Foreskin fibroblast (primary cell): ENCODE measurements at places on chromosomes 7 and 10.

DNA sequence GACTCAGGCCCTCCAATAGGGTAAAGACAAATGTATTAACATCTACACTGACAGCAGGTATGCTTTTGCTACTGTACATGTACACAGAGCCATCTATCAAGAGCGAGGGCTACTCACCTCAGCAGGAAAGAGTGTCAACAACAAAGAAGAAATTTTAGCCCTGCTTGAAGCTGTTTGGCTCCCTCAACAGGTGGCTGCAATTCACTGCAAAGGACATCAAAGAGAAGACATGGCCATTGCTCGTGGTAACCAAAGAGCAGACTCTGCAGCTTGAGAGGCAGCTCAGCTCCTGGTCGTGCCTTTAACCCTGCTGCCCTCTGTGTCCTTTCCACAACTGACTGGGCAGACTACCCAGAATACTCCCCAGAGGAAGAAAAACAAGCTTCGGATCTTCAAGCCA lies 5.1 kb downstream of the AKR1B15 start:
- DNase-seq, result no peak

DNA sequence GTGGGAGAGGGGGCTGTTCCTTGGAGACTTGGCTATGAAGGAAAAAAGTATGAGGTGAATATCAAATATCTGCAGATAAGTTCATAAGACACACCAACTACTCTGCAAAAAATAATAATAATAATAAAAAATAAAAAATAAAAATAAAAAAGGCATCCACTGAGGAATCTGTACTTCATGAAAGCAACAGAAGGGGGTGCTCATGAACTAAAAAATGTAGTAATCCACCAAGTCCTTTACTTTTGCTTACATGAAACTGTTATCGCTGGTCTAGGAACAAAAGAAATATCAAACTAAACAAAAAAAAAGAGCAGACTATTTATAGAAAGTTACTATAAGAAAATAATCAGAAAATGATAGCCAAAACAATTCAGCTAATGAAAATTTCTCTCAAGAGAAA lies 579.0 kb downstream of the PHTF2 start:
- DNase-seq, result no peak

- DNase-seq, result no peak
Observed at GRCh38 chr7:8179486-8179885, 82.5 kb downstream of the ICA1 start.

DNA sequence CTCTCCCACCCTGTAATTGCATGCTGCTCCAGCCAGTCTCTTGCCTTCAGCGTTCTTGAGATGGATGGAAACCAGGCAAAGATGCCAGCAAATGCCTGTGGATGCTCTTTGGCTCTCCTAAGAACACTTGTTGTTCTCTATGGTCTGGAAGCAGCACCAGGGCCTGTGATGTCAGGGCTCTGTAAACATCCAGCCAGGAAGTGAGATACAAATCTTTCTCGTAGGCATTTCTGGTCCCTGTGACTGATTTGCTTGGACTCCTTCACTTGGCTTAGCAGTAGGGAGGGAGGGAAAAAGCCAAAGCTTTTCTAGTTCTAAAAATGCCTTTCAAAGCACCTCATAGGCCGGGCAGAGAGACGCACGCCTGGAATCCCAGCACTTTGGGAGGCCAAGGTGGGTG lies 201.3 kb downstream of the REEP3 start:
- DNase-seq, result peak; percentile 65

DNA sequence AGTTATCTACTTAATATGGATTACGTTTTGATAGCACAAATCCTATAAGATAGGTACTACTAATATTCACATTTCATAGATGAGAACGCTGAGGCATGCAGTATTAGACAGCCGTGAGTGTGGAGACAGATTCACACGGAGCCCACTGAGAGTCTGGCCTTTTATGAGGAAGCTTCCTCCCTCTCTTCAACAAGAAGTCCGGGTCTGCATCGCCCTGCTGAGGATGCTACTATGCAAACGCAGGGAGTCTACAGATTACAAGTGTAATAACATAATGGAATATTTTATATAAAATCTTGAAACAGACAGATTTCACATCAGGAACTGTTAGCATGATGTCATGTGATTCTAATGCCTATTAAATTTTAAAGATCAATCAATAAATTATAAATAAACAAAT lies 255.9 kb upstream of the GLI3 start:
- DNase-seq, result no peak

GRCh38 chr7:103795787-103796186 lies 193.7 kb downstream of the RELN start:
- no peak for DNase-seq

DNA sequence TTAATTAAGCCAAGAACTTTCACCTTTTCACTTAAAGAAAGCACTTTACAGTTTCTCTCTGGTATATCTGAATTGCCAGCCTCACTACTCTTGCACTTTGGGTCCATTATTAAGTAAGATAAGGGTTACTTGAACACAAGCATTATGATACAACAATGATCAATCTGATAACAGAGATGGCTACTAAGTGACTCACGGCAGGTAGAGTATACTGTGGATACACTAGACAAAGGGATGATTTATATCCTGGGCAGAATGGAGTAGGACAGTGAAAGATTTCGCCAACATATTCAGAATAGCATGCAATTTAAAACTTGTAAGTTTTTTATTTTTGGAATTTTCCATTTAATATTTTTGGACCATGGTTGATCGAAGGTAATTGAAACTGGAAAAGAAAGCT lies 34.3 kb upstream of the ITGB8 start:
- DNase-seq, result no peak

DNA sequence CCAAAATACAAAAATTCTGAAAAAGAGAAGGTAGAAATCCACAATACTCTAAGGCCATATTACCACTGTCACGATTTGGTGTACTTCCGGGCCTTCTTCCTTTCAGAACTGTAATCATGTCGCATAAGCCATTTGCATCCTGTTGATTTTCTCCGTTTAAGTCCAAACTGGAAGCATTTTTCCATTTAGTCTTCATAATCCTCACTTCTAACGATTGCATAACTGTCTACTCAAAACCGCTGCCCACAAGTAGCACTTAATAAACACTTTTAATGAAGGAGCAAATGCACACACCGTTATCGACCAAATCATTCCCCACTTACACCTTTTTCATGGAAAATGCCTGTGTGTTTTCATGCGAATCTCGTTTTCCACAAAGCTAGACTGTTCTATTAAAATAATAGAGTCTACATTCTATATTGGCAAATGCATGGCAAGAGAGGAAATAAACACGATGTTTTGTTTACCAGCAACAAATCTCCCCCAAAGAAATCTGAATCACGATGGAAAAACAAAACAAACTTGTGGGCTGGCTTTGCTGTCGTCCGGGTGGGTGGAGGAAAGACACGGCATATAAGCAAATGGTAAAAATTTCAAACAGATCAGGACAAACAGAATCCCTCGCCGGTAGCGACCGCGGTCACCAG lies 1.0 kb downstream of the ATE1 start:
- DNase-seq, result peak; percentile 25

GRCh38 chr10:17544465-17544864 lies 72.7 kb downstream of the HACD1 start:
- peak; percentile 68 for DNase-seq

- peak; percentile 15 for DNase-seq
Observed at GRCh38 chr10:98748298-98748697, 301.6 kb upstream of the HPS1 start.

DNA sequence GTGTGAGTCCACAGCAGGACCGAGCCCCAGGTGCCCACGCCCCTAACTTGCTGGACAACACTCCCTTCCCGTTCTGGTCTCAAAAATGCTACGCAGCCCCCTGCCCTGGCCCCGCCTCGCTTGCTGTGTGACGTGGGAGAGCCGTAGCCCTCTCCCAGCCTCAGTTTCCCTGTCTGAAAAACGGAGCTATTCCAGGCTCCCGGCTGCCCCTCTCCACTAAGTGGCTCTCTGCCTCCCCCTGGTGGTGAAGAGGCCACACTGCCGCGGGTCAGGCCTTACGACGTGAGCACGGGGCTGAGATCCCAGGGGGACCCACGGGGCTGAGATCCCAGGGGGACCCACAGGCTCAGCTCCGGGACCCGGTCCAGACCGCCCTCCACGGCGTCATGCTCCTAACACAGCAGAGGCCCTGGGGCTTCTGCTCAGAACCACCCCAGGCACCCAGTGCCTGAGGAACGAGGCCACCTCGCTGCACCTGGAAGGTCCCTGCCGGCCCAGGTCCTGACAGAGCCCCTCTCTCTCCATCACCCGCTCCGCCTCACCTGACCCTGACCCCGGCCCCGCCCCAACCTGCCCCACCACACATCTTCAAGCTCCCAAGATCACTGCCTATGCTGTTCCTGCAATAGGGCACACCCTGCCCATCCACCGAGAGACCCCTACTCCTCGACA lies 26.7 kb downstream of the MICALL2 start:
- peak; percentile 12 for DNase-seq

GRCh38 chr10:75243426-75243825 lies 7.7 kb upstream of the COMTD1 start:
- no peak for DNase-seq
